ENCODE measurements at places on chromosomes 3 and 15.

DNA sequence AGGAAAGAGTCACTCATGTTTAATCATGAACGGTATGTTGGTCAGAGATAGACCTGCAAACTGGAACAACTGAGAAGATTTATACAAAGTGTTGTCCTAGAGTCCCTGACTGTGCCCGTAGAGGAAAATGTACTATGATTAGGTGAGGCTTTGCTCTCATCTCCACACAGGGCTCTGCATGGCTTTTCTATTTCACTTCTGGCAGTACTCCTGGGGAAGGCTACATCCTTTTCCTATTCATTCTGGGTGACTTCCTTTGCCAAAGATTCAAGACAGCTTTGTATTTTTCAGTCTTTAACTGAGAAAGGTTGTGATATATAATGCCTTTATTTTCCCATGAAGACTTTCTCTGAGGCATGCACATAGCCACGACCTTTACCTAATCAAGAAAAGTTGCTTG is 414.7 kb downstream of the ZBTB20 start:
- DNase-seq = no peak

- DNase-seq = no peak
Measured at GRCh38 chr3:16658925-16659793, 53.9 kb upstream of the DAZL start.

GRCh38 chr15:52551762-52552161 is 17.1 kb downstream of the ARPP19 start:
- DNase-seq = no peak

- peak; percentile 4 for DNase-seq
Measured at GRCh38 chr15:64426845-64427465, 33.4 kb upstream of the ZNF609 start.

DNA sequence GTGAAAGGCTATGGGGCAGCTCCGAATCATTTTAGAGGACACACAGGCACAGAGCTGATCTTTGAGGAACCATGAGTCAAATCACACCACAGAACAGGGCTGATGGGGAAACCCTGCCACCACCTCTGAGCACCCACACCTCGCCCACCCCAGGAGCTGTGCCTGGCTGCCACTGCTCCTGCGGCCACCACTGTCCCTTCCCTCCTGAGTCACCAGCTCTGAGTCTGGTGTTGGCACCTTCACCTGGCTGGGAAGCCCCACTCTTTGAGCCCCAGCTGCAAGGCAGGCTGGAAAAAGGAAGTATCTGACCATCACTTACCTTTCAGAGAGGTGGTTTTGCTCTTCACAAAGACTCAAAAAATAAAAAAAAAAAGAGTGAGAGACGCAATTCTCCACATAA is 63.6 kb upstream of the MEF2A start:
- DNase-seq = no peak

- no peak for DNase-seq
Measured at GRCh38 chr3:53495520-53496391, 1.3 kb downstream of the CACNA1D start.

DNA sequence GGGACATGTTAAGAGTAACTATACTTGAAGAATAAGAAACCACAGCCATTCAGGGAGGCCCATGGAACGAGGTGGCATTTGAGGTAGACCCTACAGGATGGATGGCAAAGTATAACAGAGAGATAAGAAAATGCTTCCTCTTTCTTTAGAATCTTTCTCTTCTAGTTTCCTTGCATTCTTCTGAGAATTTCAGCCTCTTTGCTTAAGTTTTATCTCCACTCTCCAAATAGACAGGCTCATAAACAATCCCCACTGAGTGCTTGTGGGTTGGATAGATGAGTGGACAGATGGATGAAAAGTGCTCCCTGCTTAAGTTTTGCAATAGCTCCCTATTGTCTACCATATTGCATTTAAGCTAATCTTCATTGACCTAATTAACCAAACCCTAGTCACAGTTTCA is 103.7 kb downstream of the MEX3B start:
- no peak for DNase-seq

- DNase-seq = no peak
Measured at GRCh38 chr3:117366574-117366973, 657.0 kb downstream of the TUSC7 start.

GRCh38 chr3:114445233-114445632 is 151.4 kb downstream of the TIGIT start:
- DNase-seq = no peak

DNA sequence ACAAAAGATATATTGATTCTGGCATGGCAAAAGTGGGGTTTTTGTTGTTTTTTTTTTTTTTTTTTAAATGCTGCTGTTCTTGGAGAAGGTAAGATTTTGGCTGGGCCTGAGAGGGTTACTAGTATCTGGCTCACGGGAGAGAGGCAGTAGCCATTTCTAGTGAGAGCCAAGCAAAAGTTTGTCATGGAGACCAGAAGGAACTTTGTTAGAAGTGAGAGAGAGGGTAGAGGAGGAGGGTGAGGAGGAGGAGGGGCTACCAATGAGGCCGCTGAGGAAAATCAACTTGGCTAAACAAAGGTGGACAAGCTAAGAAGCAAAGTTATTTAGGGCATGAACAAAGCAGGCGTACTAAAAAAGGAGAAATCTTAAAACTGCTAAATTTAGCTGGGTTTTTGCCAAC is 48.9 kb upstream of the STRIT1 start:
- DNase-seq = no peak

DNA sequence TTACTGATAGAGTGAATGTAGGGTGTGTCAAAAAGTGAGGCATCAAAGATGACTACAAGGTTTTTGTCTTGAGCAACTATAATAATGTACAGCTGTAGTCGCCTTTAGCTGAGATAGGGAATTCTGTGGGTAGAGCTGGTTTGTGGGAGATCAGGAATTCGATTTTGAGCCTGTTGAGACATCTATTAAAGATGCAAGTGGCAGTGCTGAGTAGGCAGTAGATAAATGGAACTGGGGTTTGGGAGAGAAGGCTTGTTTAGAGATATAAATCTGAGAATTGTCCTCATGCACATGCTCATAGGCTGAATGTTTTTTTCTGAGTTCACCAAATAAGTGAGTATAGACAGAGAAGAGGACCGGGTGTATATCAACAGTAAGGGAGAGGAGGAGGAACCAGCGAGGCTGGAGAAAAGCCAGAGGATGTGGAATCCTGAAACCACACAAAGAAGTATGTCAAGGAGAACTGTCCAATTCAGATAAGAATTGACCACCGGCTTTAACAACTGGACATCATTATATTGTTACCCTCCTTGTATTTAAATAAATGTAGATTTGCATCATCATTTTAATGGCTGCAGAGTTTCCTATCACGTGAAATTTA is 146.0 kb upstream of the TNIK start:
- no peak for DNase-seq

DNA sequence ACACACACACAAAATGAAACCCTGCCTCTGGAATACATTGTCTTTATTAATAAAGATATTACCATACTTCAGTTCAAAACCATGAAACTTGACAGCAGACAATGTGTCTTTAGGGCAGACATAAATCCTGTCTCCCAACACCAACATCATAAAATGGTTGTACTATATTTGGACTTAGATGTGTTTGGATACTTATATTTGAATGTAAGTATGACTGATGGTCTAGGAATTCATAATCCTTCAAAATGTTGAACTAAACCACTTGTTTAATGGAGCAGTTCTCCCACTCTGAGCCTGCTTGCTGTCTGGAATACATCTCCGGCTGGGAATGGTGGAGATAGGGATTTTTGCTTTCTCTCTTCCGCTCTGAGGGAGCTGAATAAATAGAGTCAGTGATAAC is 10.6 kb downstream of the FBN1 start:
- no peak for DNase-seq

- DNase-seq = no peak
Measured at GRCh38 chr15:91238644-91239425, 138.8 kb downstream of the SV2B start.

DNA sequence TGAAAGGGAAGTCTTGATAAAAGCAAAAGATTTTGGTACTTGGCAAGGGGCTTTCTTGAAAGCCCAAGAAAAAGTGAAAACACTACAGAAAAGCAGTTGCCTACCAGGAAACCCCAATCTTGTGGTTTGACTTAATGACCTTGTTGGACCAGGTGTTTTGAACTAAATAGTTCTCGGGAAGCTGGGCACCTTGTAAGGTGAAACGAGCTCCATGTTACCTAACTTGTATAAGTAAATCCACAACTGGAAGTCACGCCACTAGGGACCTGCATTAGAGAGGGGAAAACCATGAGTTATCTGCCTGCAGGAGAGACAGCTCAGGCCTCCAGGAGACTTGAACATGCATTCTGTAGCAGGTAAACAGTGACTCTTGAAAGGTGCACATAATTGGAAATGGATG is 88.2 kb downstream of the GMPS start:
- no peak for DNase-seq

- no peak for DNase-seq
Measured at GRCh38 chr3:39029556-39029955, 22.2 kb downstream of the SCN11A start.

DNA sequence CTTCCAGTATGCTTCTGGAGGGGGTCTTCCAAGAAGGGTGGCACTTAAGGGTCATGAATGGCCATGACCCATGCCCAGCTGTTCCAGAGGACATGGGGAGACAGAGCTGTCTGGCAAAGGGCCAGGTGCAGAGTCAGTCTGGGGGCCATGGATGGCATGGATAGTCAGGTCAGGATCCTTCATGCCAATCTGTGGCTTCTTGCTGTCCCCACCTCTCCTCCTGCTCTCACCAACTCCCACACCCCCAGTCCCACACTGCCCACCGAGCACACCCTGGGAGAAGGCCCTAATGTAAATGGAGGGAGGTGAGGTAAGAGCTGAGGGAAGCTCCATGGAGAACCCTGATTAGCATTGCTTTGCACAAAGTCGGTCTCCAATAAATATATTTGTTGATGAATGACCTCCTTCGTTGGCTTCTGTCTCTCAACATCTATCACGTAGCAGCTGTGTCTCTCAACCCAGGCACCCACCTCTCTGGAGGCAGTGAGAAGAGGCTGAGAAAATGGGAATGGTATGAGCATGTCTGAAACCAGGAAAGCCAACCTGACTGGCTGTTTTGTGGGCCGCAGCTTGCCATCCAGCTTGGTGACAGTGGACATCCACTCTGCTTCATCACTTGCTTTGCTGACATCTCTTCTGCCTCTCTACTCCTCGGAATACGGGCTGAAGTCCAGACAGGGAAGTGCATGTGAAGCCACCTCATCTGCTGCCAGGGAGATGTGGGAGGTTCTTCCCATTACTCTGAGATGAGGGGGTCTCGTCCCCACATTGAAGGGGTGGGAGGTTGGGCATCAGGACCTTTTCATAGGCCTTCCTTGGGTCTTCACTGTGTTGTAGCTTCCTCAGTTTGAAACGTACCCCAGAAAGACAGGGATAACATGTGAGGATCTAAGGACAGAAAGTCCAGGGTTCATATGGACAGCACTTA is 37.7 kb upstream of the RAB6B start:
- DNase-seq = no peak

GRCh38 chr3:6172871-6173642 is 687.9 kb upstream of the GRM7 start:
- no peak for DNase-seq

- no peak for DNase-seq
Measured at GRCh38 chr15:38705436-38706219, 141.0 kb upstream of the RASGRP1 start.

DNA sequence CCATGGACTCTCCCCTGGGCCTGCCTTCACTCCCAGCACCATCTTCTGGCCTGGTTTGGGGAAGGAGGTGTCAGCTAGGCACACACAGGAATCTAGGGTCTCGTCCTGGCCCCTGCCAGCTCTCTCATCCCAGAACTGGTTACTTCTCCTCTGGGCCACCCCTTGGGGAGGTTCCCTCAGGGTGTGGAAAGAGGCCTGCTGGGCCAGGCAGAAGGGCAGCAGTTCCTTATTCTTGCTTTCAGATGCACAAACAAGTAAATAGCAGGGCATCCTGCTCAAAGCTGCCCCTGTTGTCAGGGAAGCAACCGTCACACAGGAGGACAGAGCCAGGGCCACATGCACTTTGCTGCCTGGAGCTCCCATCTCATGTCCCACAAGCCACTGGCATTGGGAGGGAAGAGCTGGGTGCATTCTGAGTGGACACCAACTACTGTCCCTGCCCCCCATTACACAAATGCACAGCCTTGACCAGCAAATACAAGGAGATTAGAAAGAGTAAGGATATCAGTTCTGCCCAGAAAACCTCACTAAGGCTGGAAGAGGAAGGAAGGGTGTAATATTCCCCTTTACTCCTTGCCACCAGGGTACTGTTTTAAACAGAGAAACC is 108.8 kb upstream of the HACD2 start:
- no peak for DNase-seq

DNA sequence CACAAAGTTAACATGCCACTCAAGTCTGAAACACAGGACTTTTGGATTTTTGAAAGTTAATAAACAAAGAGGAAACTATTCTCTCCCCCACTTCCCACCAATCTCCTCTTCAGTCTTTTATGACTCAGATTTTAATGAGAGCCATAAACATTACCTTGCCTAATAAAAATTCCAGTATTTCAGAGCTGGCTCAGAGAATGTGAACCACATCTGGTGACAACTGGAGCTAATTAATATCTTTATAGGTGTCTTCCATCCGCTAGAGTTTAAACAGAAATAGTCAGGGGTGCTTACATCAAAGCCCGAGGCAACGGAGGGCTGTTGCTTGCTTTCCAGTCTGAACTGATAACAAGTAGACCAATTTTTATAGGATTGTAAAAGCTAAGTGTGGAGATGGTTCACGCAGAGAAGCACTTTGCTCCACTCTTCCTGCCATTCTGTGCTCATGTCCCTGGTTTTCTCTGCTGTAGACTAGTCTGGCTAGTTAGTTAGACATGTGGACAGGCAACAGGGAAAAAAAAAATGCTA is 363.6 kb downstream of the NR2F2 start:
- no peak for DNase-seq

DNA sequence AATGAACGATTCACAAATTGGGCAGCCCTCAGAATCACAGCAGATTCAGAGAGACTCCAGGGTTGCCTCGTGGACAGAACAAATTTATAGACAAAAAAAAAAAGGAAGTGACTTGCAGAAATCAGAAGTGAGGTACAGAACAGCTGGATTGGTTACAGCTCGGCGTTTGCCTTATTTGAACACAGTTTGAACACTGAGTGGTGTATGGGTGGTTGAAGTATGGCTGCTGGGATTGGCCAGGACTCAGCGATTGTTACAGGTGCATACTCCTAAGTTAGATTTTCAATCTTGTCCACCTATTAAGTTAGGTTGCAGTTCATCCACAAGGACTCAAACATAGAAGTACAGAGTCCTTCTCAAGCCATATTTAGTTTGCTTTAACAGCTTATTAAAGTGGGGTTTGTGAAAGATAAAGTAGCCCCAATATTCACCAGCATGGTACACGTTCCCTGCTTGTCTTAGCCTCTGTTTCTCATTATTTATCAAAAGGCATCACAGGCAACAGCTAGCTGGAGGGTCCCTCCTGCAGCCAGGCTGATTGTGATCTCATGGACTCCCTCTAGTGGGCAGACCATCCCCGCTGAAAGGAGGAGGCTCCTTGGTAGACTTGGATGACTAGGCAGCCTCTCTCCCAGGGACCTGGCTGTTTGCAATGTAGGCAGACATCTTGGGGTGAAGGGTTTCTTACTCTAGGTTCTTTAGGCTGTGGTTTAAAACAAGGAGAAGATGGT is 17.6 kb upstream of the ALDH1L1 start:
- DNase-seq = peak; percentile 5

DNA sequence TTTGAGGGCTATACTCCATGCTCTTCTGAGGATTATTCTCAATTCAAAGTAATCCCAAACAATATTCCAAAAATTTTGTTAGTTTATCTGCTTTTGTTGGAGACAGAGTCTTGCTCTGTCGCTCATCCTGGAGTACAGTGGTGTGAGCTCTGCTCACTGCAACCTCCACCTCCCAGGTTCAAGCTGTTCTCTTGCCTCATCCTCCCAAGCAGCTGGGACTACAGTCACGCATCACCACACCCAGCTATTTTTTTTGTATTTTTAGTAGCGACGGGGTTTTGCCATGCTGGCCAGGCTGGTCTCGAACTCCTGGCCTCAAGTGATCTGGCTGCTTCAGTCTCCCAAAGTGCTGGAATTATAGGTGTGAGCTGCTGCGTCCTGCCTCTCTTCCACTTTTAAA is 39.1 kb downstream of the MEF2A start:
- no peak for DNase-seq
